ENCODE measurements at places on chromosomes 4 and X.

- no peak for DNase-seq
Observed at GRCh38 chrX:66654411-66654810, 15.5 kb upstream of the EDA2R start.

- no peak for DNase-seq
Observed at GRCh38 chr4:68714400-68714799, 43.9 kb upstream of the UGT2B15 start.

DNA sequence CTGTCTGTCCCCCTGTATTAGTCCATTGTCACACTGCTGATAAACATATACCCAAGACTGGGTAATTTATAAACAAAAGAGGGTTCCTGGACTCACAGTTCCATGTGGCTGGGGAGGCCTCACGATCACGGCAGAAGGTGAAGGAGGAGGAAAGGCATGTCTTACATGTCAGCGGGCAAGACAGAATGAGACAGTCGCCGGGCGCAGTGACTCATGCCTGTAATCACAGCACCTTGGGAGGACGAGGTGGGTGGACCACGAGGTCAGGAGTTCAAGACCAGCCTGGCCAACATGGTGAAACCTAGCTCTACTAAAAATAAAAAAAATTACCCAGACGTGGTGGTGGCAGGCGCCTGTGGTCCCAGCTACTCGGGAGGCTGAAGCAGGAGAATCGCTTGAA lies 24.7 kb downstream of the IL3RA start:
- DNase-seq: no peak

DNA sequence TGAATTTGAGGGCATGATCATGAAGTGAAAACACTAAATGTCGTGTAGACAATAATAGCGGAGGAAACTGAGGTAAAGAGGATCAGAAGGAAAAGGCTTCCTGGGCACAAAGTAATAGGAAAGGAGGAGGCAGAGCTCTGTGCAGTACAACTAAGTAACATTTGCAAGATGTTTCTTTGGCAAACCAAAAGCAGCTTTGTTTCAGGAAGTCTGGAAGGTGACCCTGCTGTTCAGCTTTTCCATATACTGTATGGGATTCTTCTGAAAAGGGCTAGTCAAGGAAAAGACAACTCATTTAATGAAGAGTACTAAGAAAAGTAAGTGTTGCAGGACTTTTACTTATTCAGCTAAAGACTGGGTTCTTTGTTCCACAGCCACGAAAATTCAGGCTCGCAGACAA lies 463.1 kb downstream of the PCDH7 start:
- DNase-seq: no peak

- no peak for DNase-seq
Observed at GRCh38 chr4:163665521-163666331, 171.2 kb downstream of the TMA16 start.

DNA sequence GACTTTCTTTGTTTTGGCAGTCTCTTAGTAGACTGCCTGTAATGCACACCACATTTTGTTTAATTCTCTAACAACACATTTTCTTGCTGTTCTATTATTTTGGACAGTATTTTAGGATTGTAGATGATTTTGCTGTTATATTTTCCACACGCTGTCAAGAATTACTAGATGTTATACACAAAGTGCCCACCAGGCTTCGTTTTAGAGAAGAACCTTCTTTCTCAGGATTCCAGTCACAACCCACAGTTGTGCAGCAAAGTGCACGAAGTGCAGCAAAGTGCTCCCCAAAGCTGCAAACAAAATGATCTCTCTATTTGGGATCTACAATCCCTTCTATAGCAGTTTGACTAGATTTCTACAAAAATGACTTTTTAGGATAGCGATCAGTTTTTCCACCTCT lies 2.4 kb downstream of the ZNF141 start:
- DNase-seq: no peak

DNA sequence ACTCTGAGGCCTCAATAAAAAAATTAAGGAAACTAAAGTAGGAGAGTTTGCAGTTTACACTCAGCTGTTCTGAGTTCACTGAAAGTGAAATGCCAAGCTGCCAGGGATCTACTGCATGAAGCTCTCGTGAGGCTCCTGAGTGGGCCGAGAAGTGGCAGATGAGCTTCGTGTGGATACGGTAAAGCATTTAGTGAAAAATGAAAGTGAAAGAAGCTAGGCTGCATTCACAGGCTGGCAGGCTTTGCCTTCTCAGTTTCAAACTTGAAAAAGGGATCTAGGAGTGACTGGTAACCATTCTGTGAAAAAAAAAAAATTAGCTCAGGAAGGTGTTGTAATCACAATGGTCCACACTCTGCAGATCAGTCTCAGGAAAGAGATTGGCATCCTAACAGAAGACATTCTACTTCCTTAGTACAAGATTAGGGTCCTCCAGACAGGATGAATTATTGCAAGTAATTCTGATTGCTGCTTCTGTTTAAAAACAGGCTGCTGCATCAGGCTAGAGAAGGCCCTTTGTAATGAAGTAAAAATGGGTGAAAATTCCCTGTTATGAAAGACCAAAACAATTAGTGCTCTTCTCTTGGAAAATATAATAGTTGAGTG lies 679.9 kb downstream of the RPA4 start:
- DNase-seq: peak; percentile 69

DNA sequence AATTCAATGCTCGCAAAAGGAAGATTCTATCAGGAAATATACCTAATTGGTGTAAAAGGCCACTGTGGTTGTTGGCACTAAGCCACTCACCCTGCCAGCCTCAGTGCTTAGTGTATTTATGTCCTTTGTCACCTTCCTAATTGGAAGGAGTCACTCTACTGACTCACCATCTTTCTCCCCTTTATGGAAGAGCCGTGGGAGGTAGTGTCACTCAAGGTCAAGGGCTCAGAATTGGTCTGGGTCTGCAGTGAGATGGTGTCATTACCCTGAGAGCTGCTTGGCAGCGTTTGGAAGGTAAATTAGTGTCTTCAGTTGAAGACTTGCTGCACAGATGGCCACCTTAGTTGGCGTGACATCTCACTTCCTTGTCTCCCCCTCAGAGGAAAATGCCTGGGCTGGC lies 41.7 kb upstream of the CDKN2AIP start:
- no peak for DNase-seq

GRCh38 chrX:92213786-92214185 lies 434.6 kb downstream of the PCDH11X start:
- DNase-seq: no peak

- DNase-seq: no peak
Observed at GRCh38 chr4:89263265-89263664, 44.3 kb downstream of the GPRIN3 start.

- DNase-seq: no peak
Observed at GRCh38 chr4:107843391-107843790, 18.7 kb downstream of the SGMS2 start.

DNA sequence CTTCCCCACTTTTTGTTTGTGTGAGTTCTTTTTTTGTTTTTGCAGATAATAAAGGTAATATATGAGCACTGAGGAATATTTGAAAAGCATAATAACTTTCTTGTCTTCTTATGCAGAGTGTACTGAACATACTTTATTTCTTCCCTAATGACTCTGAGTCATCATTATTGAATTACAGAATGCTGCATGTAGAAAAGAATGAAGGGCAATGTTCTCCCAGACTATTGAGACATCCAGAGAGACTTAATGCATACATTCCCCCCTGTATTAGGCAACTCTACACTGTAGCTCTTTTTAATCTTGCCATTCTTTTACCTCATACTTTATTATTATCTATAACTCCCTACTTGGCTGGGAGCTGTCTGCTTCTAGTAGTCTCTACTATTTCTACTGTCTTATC lies 240.5 kb upstream of the ANKRD50 start:
- no peak for DNase-seq

- no peak for DNase-seq
Observed at GRCh38 chr4:6221851-6222760, 21.8 kb upstream of the JAKMIP1 start.

- no peak for DNase-seq
Observed at GRCh38 chr4:32574803-32575202, 1854.6 kb downstream of the PCDH7 start.

DNA sequence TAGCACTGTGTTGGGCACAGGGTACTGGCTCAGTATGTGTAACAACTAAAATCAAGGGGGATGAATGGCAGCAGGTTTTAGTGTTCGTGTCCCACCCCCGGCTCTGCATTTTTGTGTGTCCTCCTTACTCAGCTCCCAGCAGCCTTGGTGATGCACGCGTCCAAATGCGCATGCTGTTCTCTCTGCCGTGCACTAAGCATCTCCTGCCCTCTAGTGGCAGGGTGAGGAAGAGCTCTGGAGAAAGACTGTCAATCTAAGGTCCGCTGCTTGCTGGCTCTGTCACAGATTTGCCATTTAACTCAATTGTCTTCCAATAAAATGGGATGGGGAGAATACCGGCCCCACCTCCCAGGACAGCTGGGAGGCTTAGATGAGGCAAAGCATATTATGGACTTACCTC lies 61.4 kb downstream of the WFS1 start:
- peak; percentile 17 for DNase-seq

- no peak for DNase-seq
Observed at GRCh38 chr4:136793848-136794247, 738.4 kb downstream of the PCDH18 start.

- no peak for DNase-seq
Observed at GRCh38 chr4:21819086-21819485, 129.5 kb downstream of the KCNIP4 start.

GRCh38 chr4:152486429-152487389 lies 49.2 kb downstream of the FBXW7 start:
- DNase-seq: no peak

- DNase-seq: no peak
Observed at GRCh38 chrX:132638313-132638712, 149.5 kb upstream of the MBNL3 start.

DNA sequence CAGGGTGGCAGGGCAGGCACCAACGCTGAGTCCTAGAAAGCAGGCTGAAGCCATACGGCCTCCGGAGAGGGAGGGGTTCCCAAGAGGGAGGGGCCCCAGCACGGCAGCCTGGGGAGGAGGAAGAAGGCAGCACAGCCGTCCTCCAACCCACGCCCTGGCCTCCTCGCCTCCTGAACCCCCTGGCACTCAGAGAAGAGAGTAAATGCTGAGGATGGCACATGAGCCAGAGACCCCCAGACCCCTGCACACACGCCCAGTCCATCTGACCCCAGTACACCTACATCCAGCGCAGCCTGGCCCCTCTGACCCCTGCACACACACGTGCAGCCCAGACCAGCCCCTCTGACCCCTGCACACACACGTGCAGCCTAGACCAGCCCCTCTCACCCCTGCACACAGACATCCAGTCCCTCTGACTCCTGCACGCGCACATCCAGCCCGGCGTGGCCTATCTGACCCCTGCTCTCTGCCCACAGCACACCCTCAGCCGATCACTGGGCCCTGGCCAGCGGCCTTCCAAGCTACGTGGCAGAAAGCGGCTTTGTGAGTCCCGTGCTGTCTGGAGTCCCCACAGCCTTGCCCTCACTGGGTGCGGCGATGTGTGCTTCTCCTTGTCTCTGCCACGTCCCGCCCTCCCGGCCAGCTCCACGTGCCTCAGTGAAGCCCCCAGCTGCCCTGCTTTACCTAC lies 18.5 kb downstream of the ATP5ME start:
- no peak for DNase-seq

GRCh38 chr4:184548648-184549341 lies 74.4 kb upstream of the IRF2 start:
- DNase-seq: no peak

DNA sequence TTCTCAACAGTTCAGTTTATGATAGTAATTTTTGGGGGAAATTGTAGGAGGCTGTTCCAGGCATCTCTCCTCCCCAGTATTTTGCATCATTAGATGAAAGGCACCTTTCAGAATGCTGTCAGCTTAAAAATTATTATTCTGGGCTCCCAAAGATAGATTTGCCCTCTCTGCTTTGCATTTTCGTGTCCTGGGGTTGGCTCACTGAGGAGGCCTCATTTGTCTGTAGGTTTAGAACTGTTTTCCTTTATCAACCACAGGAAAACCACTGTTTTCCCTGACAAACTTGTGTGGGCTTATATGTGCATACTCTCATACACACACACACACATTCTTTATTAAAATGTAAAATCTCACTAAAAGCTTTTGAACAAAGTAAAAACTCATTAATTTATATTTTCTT lies 197.2 kb upstream of the VCX3A start:
- DNase-seq: no peak

- no peak for DNase-seq
Observed at GRCh38 chr4:79497001-79497400, 89.0 kb upstream of the GK2 start.

DNA sequence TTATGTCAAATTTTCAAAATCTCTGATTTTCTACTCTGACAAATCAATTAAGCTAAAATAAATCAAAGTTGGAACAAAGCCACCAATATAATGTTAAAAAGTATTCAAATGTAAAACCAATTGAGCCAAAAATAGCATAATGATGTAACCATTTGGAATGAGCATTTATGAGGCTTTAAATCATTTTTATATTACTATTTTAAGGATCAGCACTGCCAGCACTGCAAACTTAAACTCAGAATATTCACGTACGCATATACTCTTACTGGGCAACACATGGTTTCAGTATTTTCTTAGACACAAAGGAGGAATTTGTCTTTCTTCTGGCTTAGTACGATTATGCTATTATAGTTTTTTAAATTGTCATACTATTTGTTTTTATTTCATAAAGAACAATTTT lies 52.2 kb downstream of the AFAP1 start:
- no peak for DNase-seq

DNA sequence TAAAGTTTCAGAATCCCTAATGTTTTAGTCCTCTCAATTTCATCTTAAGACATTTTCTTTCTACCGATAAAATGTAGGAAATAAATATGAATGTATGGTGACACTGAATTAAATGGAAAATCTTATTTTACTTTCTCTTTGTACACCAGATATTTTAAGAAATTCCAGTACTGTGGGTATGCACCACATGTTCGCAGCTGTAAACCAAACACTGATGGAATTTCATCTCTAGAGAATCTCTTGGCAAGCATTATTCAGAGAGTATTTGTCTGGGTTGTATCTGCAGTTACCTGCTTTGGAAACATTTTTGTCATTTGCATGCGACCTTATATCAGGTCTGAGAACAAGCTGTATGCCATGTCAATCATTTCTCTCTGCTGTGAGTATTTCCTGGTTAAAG lies 26.9 kb downstream of the C4orf46 start:
- no peak for DNase-seq

DNA sequence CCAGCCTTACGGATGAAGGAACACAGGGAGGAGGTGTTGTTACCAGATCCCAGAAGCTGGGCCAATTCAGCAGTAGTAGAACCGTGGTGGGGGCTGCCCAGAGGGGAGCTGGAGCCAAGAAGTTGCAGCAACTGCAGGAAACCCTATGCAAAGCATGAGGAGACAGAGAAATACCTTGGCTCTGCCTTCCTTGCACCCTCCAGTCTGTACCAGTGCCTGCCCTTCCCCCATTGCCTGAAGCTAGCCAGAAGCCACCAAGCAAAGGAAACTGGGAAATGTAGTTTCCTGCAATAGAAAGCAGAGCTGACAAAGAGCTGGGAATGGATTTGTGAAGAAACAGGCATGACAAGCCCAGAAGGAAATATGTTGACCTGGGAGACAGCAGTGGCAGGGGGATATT lies 108.7 kb upstream of the FUNDC1 start:
- DNase-seq: no peak

- no peak for DNase-seq
Observed at GRCh38 chr4:80911458-80911857, 119.0 kb upstream of the BMP3 start.

All from erythroblast (primary cell).